Activated CD4-positive, alpha-beta T cell treated with anti-CD3 and anti-CD28 coated beads for 1 hour (primary cell): ENCODE measurements at places on chromosomes 5 and 9.

DNA sequence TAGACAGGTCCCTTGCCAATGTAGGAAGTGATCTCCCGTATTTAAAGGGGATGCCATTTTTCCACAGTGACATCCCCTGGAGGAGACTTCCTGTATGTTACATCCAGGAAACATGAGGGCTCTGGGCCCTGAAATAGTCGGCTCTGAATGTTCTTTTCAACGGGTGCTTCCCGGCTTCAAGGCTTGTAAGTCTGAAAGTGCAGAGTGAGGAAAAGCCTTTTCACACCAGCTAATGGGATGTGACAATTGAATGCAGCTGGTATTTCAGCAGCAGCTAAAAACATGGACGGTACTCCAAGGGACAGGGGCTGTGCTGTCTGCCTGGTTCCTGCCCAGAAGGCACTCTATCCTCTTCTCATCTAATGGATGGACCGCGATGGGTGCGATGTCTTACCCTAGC is 1.4 kb downstream of the IL9 start:
- no peak for DNase-seq

- no peak for DNase-seq
These were observed 98.1 kb downstream of the JMY start for GRCh38 chr5:79333852-79334557.

GRCh38 chr5:122715095-122715494 is 59.8 kb upstream of the SNX2 start:
- no peak for DNase-seq

- DNase-seq, result no peak
These were observed 4.2 kb upstream of the PSMD5 start for GRCh38 chr9:120846906-120847305.

DNA sequence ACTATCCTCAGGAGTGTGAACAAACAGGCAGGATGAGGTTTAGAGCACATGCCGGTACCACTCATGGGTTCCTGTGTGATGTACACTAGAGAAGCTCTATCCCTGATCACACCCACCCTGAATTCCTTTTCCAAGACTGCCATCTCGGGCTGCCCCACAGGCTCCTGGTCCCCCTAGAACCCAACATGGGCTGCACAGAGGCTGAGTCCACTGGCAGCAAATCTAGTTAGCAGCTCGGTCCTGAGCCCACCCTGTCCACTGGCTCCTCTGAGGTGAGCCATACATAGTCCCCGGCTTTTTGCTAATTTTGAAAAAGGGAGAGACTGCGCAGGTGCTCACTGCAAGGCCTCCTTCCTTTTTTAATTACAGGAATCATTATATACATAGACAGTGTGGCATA is 227.0 kb downstream of the FSTL4 start:
- DNase-seq, result no peak

- no peak for DNase-seq
These were observed 225.7 kb downstream of the CACNA1B start for GRCh38 chr9:138103111-138103848.
